ENCODE measurements at places on chromosomes 2 and 18. TPM values are rescaled to one million over a fixed set of nuclear protein-coding genes. Genes with fewer than 3 reads are reported as not detected.

The PRSS56 gene
- total RNA-seq = not detected

The COL4A3 gene
- total RNA-seq = 2.9 TPM

The DNAH7 gene
- total RNA-seq = 1.3 TPM

The SERPINB2 gene
- not detected for total RNA-seq

All from breast epithelium (tissue), 4 donors.